T-helper 17 cell (primary cell): ENCODE measurements at places on chromosomes 12 and 14.

- no peak for DNase-seq
Observed at GRCh38 chr14:32020882-32021281, 56.2 kb upstream of the ARHGAP5 start.

GRCh38 chr14:61690039-61690438 is 5.3 kb upstream of the HIF1A start:
- DNase-seq = no peak

DNA sequence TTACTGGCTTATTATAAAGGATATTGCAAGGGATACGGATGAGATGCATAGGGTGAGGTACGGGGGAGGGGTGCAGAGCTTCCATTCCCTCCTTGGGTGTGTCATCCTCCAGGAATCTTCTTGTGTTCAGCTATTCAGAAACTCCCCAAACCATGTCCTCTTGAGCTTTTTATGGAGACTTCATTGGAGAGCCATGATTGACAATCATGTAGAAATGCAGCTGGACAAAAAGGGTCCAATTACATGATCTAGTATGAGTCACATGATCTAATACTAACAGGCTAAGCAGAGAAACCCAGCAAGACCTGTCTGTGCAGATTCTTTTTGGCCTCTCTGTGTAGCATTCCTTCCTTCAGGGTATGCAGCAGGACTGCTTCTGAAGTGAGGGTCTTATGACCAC is 23.9 kb upstream of the FLVCR2 start:
- DNase-seq = no peak

GRCh38 chr12:22409377-22410164 is 75.1 kb upstream of the ST8SIA1 start:
- DNase-seq = no peak

- DNase-seq = no peak
Observed at GRCh38 chr12:96902076-96902475, 5.0 kb upstream of the NEDD1 start.

DNA sequence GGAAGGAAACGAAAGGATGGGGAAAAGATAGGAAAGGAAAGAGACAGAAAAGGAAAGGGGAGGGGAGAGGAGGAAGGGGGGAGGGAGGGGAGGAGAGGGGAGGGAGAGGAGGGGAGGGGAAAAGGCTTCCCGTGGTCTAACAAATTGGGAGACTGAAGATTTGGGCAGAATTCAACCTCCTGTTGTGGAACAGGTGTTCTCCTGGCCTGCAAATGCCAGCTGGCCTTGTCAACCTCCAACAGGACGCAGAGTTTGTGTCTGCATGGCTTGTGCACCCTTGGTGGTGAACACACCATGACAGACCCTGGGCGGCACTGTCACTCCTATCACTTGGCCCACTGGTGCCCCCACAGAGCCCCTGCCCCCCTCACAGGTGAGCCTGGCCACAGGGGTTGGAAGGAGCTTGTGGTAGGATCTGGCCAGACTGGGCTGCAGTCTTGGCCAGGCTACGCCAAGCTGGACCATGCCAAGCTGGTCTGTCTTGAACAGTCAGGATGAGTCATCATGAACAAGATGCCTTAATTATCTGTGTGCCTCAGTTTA is 321.6 kb downstream of the BCL11B start:
- DNase-seq = no peak

- DNase-seq = no peak
Observed at GRCh38 chr12:29277231-29277630, 103.7 kb downstream of the ERGIC2 start.

- no peak for DNase-seq
Observed at GRCh38 chr12:52024845-52025230, 18.1 kb downstream of the TAMALIN start.

DNA sequence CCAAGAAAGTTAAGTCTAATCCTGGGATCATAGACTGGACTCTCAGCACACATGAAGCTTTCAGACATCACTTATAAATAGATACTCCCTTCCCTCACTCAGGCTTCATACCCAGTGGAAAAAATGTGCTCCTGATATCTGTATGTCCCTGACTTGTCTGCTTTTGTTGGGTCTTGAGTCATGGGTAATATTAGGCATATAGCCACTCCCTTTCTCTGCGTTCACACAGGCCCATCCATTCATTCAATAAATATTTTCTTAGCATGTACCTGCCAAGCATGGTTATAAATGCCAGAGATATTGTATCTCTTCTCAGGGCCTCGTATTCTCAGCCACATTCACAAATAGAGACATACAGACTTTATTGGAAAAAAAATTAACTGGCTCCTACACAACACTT is 43.5 kb downstream of the COX16 start:
- DNase-seq = no peak

DNA sequence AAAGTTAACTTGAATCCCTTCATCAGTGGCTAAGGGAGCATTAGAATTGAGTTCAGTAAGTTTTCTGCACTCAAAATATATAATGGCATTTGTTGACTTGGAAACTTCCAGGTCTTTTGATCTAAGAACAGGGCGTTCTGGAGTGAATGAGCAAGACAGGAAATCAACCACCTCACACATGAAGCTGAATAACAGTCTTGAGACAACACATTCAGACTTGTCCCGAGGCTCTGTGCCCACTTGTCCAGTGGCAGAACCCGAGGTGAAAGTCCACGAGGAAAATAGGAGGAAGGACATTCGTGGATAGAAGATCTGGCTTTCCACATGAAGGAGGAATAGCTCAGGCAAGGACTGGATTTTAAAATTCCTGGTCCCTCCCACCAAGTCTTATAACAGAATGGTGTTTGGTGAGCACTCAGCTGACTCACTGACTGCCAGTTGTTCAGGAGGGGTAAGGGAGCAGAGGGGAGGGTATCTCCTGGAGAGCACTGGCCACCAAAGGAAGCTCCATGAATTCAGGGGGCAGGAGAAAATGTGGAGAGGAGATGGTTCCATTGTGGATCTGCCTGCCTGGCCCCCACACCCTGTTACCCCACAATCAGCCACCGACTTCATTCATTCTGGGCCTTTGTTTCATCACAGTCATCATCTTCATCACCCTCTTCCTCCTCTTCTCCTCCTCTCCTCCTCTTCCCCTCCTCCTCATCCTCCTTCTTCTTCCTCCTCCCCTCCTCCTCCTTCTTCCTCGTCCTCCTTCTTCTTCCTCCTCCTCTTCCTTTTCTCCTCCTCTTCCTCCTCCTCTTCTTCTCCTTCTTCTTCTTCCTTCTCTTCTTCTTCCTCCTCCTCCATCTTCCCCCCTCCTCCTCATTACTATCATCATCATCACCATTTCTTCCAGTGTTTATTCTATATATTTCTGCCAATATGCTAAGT is 620.1 kb downstream of the MED13L start:
- DNase-seq = no peak

GRCh38 chr12:110743571-110744093 is 941 bp upstream of the PPP1CC start:
- no peak for DNase-seq

DNA sequence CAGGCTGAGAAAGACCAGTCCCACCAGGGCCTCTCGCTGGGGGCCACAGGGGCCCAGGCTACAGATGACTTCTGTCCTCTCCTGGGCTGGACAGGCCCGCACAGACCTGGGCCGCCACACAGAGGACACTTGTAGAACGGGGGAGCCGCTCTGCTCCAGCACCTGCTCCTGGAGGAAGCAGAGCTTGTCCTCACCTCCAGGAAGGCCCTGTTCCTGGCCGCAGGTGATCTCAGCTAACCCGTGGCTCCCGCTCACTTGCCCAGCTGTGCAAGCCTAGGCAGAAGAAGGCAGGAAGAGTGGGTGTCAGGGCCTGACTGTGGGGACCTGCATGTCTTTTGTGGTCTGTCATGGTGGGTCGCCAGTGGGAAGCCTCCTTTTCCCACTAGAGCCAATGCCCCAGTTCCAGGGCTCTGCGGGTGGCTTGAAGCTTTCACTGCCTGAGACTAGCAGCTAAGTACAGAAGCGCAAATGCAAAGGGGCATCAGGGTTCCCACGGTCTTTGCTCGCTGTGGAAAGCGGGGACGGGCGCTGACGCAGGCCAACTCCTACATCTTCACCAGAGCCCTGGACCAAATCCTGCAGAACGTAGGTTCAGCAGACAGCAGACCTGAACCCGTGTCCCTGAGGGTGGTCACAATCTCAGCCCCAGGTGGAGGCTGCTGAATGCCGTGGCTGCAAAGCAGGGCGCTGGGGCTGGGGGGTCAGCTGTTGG is 8.8 kb upstream of the CEP170B start:
- no peak for DNase-seq

DNA sequence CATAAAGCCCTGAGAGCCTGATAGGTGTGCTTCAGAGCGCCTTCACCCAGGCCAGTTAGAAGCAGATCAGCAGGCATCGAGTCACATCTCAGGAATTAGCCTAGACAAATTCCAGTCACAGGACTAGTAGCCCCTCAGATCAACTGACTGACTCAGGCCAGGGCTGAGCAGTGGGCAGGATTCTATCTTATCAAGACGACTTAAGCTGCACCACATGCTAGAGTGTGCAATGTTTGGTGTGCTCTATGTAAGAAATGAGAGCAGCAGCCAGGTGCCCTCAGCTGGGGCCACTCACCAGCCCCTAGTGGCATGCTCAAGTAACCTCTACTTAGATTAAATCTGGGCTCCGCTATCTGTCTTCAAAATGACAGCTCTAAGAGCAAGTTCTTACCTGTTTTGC is 19.7 kb upstream of the NGB start:
- DNase-seq = no peak

GRCh38 chr14:72217135-72217534 is 284.9 kb downstream of the RGS6 start:
- no peak for DNase-seq

GRCh38 chr14:104306450-104307040 is 168.2 kb downstream of the KIF26A start:
- no peak for DNase-seq

- no peak for DNase-seq
Observed at GRCh38 chr12:12158858-12159257, 88.1 kb downstream of the BCL2L14 start.

DNA sequence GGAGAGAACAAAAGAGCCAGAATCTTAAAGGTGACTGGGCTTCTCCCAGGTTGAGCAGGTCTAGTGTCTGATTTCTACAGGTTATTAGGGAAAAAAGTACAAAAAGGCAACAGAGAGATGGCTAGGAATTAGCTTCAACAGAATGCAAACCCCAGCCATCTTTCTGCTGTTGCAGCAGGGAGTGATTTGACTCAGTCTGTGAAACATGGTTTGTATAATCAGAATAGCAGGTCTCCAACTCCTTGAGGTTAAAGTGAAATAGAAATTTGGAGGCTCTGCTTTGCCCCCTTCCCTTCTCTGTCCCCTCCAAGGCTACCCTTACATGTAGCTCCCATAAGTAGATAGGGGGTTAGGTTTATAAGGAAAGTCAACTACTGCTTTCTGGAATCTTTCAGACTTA is 105.8 kb downstream of the AKAP6 start:
- no peak for DNase-seq
